ENCODE measurements at places on chromosomes 12 and 14. TPM values are rescaled to one million over a fixed set of nuclear protein-coding genes. Genes with fewer than 3 reads are reported as not detected.

- DNase-seq = no peak
These were observed 30.0 kb downstream of the PELI2 start for GRCh38 chr14:56147986-56148901.

SERPINA6 gene
- not detected for total RNA-seq

SERPINA3 gene
- 998 TPM for total RNA-seq

DNA sequence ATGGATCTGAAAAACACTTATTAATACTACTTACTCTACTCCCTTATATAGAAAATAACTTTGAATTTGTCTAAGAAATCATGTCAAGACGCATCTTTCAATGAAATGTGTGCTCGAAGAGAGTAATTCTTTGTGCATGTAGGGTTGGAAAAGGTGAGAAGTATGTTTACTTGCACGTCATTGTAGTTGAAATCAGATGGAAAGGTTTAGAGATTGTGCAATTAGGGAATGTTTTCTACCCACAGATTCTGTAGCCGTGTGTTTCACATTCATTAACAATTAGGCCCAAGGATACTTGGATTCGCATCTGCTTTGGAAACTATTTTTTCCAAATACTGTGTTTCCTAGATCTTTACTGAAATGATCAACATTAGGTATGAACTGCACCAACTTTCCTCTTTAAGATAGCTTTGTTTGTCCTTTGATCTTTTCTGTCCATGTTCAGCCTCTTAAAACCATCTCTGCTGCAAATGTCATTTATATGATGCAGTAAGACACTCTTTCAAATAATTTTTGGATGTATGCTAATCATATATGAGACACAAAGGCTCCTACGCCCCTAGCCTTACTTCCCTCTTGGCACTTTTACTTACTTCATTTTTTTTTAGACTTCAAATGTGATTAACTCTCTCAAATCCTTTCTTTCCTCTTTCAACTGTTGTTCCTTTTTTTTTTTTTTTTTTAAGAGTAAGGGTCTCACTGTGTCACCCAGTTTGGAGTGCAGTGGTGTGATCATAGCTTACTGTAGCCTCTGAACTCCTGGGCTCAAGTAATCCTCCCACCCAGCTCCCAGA lies 58.0 kb upstream of the PSMA6 start:
- peak; percentile 88 for DNase-seq

DNA sequence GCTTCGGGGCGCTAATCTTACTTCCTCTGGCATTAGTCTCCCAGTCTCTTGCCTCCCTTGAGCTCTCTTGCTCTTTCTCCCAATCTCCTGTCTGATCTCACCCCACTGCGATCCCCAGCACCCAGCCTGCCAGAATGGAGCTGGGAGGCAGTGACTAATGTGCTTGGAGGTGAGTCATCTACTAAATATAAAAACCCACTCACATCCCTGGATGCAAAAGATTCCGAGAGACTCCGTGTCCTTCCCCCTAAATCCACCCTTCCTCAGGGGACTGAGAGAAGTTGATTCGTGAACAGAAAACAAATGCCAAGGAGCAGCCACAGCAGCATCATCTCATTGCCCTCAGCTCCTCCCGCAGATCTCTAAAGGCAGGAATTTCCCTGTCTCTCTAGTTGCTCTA lies 45.7 kb upstream of the KCNA5 start:
- peak; percentile 78 for DNase-seq

- peak; percentile 28 for DNase-seq
These were observed 28.2 kb downstream of the TRAF3 start for GRCh38 chr14:102805371-102805891.

VRTN gene
- total RNA-seq = not detected

LTBR gene
- 149 TPM for total RNA-seq

DNA sequence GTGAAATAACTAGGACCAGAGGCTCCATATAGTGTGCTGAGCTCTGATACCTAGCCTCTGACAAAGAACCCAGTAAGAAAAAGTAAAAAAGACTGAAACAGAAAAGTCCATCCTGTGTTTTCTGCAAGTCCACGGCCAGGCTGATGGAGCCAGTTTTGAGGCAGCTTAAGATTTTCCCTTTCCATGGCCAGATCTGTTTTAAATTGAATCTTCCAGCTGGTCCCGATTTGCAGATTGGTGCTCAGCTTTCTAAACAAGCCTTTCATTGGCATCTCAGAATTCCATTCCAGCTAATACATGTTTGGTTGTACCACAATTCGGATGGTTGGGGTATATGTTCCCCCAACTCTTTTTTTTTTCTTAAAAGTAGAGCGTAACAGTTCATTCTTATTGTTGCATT lies 152.0 kb downstream of the DACT1 start:
- DNase-seq = no peak

SPX gene
- 2.9 TPM for total RNA-seq

DNA sequence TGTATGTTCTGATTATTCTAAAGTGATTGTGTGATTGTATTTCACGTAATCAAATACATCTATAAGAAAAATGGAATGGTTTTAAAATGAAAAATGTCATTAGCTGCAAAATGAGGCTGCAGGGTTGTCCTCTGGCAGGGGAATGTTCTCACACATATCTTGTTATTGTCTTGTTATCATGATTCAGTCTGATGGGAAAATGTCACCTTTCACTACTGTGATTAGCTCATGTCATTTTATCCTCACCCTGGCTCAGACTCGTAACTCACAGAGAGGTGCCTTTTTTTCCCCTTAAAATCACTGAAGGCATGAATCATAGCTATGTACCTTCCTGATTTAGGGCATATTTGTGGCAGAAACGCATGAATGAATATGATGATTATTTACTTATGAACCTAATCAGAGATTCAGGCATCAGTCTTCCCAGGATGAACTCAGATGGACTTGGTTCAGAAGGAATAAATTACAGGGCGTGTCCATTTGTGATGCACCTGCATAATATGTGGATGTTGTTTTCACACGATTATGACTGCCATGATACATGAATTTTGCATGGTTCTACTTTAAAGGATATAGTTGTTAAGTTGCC lies 1339.2 kb downstream of the AACS start:
- no peak for DNase-seq

GRCh38 chr14:106069804-106070625 lies 543.6 kb downstream of the TMEM121 start:
- DNase-seq = no peak

VDR gene
- 89.5 TPM for total RNA-seq

DNA sequence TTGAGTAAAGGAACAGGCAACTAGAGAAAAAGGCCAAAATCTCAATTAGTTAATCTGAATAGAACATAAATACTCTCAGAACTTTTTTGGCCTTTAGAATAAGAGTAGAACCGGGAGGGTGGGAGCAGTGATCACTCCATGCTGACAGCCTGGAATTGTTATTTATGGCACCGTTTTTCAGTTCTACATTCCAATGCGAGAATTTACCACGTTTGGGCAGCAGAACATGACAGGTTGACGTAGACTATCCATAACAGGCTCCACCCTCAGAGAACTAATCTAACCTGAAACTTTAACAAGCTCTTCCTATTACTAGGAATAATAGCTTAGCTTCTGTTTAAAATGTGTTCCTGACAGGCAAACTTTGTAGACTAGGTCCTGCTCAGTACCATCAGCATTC lies 379.1 kb downstream of the SEC23A start:
- DNase-seq = no peak

- no peak for DNase-seq
These were observed 454.7 kb downstream of the NPAS3 start for GRCh38 chr14:33393231-33393894.

DNA sequence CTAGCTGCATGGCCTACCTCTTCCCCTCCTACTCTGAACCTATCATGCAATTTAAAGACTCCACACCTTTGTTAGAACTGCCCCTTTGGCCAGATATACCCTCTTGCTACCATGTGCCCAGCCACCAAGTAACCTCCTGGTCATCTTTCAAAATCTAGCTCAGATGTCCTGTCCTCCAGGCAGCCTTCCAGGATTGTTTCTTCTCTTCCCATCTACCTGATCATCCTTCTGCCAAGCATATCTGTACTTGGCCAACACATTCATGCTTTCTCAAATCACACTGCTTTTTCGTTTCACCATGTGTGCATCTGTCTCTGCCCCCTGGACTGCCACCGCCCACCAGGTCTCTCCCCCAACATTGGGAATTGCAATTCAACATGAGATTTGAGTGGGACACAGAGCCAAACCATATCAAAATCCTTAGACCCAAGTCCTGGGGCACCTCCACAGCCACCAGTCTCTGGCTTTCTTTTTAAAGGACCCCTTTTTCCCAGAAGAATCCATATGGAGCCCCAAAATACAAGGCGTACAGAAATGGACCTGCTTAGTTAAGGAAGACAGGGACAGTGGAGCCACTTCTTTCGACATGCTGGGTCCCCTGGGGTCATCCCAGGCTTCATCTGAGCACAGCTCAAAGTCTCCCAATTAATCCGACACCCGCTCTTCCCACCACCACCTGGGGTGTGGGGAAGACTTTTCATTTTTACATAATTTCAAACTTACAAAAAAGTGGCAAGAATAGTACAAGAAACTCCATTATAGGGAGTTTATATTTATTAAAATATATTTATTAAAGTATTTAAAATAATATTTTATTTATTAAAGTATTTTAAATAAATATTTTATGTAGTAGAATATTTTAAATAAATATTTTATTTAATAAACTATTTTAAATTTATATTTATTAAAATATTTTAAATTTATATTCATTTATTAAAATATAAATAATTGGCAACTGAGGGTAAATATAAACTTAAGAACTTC lies 7.9 kb upstream of the CMKLR1 start:
- no peak for DNase-seq

ENDOU gene
- total RNA-seq = not detected

Data from mammary epithelial cell (primary cell).